ENCODE measurements at places on chromosomes 16 and 17.

- no peak for DNase-seq
These were observed 45.0 kb downstream of the ESRP2 start for GRCh38 chr16:68190736-68191510.

DNA sequence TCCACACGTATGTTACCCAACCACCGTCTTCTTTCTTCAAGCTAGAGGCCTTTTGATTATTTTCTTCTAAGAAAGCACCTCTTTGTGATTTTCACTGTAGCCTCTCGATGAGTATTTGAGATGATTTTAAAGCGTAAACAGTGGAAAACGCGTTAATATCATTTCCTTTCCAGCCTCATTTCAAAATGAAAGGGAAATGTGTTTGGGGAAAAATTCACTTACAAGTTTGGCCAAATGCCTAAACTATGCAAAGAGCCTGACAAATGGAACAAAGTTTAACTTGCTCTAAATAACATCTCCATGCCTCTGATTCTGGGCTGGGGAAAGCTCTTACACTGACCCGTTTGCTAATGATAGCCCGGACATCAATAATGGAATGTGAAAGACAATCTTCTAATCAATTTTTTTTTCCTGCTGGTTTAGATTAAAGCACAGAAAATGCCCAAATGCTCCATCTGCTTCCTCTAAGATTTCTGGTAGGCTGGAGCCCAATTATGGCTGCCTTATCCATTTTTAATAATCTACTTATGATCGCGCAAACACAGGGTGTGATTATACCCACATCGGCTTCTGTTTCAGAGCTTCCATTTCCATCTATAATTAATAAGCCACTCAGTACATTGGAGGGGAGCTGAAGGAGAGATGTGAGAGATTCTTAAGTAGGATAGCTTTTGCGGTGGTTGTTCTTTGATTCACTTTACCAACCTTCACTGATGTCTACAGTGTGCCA, 43.5 kb downstream of the HS3ST2 start:
- no peak for DNase-seq

- DNase-seq, result no peak
These were observed 1.9 kb upstream of the UNC13D start for GRCh38 chr17:75845933-75846691.

DNA sequence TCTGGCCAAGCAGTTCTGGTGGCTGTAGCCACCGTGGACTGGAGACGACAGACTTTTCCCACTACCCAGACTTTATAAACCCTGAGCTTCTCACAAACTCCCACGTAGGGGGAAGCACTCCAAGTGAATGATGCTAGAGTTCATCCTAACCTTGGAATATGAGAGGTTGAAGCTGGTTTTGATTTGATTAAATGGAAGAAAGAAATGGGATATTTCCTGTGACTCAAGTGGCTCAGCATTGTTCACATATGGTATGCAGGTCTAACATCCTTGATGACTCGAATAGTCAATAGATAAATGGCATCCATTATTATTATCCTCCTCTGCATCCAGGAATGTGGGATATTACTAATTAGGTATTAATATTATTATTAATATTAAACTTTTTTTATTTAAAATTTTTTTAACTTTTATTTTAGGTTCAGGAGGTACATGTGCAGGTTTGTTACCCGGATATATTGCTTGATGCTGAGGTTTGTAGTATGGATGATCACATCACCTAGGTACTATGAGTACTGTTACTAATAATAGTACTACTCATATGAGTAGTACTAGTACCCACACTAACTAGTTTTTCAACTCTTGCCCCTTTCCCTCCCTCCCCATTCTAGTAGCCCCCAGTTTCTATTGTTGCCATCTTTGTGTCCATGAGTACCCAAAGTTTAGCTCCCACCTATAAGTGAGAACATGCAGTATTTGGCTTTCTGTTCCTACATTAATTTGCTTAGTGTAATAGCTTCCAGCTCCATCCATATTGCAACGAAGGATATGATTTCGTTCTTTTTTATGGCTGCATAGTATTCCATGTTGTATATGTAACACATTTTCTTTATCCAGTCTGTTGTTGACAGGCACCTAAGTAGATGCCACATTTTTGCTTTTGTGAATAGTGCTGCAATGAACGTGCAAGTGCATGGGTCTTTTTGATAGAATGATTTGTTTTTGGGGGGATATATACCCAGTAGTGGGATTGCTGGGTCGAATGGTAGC, 22.9 kb downstream of the PIK3R6 start:
- DNase-seq, result no peak

DNA sequence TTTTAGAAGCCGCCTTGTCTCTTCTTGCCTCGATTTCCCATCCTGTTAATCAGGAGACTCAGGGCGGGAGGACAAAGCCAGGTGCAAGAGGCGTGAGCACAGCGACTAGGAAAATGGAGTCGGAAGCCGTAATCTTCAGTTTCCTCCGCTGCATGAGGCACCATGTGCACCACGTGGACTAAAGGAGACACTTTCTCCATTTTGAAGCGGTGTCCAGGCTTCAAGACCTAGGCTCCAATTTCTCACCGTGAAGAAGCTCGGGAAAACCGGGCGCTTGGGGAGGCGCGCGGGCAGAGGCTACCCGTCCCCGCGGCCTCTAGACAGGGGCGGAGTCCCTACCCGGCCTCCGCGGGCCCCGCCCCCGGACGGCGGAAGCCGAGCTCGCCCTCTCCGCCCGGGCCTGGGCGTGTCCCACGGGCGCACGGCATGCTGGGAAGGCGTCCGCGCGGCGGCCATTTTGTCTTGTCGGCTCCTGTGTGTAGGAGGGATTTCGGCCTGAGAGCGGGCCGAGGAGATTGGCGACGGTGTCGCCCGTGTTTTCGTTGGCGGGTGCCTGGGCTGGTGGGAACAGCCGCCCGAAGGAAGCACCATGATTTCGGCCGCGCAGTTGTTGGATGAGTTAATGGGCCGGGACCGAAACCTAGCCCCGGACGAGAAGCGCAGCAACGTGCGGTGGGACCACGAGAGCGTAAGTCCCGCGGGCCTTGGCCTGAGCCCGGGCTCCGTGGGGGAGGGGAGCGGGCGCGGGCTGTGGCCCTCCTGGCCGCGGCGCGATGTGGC, at the start of gene LUC7L3:
Gene LUC7L3, plus strand, starts transcription at position 460 of the 780 bp plus-strand sequence. Its CDS starts 130 bp downstream, at position 590.
- peak; percentile 80 for DNase-seq

DNA sequence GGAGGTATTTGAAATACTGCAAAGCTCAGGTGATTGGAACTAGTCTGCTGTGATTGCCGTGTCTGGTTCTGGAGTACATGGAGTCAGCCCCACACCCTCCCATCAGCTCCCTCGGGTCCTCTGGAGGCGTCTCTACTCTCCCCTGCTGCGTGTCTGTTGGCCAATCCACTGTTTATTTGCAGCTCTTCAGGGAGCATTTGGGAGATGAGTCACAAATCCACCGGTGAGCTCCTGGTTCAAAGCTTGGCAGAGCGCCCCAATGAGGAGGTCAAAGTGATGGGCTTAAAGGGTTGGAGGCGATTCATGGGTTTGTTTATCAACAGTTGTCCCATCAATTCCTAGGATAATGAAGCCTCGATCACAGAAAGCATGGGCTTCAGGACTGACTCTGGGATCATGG, 14.6 kb downstream of the CALB2 start:
- DNase-seq, result no peak

DNA sequence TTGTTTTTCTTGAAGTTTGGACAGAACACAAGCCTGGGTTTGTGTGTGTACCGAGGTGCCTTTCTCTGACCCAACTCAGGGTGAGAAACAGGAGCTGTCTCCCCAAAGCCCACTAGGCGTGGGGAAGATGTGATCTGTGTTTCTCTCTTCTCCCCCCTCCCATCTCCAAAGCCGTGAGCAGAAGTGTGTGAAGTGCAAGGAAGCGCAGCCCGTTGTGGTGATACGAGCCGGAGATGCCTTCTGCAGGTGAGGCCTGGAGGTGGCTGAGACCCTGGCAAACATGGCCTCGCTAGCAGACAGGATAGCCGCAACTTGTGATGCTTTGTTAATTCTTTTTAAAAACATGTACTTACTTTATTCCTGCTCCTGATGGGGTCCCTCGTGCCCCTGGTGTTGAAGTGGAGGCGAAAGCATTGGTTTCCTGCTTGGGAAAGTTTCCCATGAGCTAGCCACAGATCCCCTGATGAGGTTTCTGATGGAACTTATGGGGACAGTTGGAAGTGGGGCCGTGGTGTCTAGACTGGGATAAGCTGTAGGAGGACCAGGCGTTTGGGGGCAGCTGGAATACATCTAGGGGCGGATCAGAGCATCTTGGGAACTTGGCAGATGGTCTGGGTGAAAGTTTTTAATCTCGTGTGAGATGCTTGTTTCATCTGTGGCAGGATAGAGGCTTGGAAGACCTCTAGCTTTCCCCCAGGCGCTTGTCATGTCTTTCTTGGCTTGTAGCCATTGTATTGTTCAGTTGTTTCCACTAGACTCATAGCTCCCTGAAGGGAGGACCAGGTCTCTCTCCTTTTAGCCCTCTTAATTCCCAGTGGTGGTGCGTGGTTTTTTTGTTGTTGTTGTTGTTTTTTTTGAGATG, 893 bp downstream of the CTU2 start:
- DNase-seq, result peak; percentile 5

- DNase-seq, result no peak
These were observed 28.3 kb upstream of the GOSR2 start for GRCh38 chr17:46894476-46895151.

GRCh38 chr17:73030995-73031394, 61.5 kb downstream of the SLC39A11 start:
- DNase-seq, result no peak

GRCh38 chr16:62029947-62030346, 6.3 kb downstream of the CDH8 start:
- no peak for DNase-seq

DNA sequence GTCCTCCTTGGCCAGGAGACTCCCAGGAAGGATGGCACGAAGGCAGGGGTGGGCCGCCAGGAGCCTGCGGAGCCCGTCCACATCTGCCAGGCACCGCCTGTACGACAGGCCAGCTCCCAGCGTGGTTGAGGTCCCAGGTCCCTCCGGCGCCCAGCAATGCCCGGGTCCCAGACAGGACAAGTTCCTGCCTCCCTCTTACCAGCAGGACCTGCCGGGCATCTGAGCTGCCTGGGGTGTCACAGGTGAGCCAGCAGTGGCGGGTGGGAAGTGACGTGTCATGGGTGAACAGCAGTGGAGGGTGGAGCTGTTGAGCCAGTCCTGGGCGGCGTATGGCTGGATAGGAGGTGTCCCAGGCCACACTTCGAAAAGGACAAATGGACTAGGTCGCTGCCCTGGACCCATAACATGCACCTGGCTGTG, 15.7 kb upstream of the BAHCC1 start:
- DNase-seq, result no peak

- no peak for DNase-seq
These were observed 30.6 kb downstream of the CDRT15 start for GRCh38 chr17:14205992-14206461.

GRCh38 chr17:63675607-63676546, 24.0 kb downstream of the LIMD2 start:
- peak; percentile 68 for DNase-seq

GRCh38 chr17:47604598-47604927, 45.2 kb upstream of the KPNB1 start:
- DNase-seq, result no peak

- no peak for DNase-seq
These were observed 303.3 kb downstream of the CEP112 start for GRCh38 chr17:65888649-65889048.

DNA sequence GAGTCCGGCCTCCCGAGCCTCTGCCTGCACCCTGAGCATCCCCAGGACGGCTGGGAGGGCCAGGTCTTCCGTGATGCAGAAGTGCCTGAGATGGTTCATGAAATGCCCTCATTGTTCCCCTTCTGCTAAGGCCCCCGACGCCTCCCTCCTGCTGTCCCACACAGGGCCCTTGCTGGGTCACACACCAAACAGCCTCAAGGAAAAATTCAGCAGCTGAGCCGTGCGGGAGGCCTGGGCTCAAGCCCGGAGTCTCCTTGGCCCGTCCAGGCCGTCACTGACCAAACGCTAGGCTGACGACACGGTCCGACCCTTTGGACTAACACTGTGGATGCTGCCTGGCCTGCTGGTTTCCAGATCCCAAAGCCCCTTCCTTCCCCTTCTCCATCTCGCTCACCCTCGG, 90.2 kb downstream of the RTN4RL1 start:
- no peak for DNase-seq

DNA sequence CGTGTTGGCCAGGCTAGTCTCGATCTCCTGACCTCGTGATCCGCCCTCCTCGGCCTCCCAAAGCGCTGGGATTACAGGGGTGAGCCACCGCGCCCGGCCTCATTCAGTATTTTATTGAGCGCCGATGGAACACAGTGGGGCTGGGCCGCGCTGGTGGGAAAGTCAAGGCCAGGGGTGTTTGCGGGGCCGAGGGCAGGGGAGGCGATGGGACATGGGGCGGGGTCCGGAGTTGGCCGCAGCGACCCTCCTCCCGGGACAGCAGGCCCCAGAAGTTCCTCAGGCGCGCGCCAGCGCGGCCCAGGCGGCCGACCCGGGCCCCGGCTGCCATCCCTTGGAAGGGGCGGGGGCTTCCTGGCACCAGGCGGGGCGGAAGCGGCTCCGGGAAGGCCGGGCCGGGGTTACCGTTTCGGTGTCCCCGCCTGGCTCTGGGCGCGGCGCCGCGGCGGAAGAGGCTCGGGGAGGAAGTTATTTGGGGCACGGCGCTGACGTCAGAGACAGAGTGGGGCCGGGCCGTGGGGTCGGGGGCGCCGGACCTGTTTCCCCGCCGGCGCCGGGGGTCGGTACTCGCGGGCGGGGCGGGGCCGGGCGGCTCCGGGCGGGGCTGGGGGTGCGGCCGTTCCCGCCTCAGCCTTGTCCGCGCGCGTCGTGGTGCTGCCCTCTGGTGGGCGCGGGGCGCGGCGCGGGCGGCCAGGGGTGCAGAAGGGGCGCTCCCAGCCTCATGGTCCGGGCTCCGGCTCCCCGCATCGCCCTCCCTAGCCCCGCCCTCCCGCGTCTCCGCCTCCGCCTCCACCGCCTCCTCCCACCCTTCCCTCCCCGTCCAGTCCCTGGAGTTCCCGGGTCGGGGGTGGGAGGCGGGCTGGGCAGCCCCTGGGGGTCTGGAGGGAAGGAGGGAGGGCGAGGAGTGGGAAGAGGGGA, 952 bp upstream of the PRSS27 start:
- peak; percentile 29 for DNase-seq

- no peak for DNase-seq
These were observed 107.6 kb downstream of the SPACA3 start for GRCh38 chr17:33099252-33099651.

GRCh38 chr17:60164164-60164563, 14.4 kb downstream of the CA4 start:
- no peak for DNase-seq
